NCI-H187 (cell line): ENCODE measurements at places on chromosomes 4 and X.

DNA sequence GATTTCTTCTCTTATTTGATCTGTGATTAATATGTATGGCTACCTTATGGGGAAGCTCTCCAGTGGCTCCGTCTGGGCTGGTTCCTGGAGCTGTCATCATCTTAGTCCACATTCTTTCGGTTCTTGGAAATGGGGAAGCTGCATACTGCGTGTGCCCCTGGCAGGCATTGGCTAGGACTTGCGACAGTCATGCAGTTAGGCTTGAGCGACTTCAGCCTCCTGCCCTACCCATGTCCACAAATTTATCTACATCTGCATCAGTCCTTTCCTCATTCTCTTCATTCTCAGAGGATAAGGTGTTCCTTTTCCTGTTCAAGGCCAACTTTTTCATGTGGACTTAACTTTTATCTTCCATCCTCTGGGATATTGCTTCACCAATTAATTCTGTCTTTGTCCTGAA, 214.2 kb downstream of the RELL1 start:
- DNase-seq = no peak

- DNase-seq = peak; percentile 52
Measured at GRCh38 chr4:80197601-80198440, 518 bp downstream of the PRDM8 start.

GRCh38 chrX:1623691-1624090, 8.8 kb downstream of the ASMT start:
- DNase-seq = no peak

- DNase-seq = no peak
Measured at GRCh38 chr4:18608908-18609533, 587.5 kb upstream of the LCORL start.

- no peak for DNase-seq
Measured at GRCh38 chr4:112210777-112211176, 20.8 kb upstream of the AP1AR start.

DNA sequence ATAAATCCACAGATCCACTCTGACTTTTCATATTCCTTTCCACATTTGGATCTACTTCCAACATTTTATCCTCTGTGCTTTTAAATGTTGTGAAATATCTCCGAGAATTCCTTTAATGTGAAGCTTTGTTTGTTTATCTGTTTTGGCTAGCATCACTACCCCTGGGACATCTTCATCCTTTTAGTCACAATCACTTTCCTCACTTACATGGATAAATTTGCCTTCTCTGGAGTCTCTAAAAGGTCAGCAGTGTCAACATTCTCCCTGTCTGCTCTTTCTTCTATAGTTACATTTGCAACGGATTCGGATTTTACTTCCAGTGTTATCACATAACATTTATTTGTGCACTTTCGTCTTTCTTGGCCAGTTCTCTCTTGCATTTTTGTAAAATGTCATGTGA, 34.2 kb upstream of the LRAT start:
- no peak for DNase-seq

GRCh38 chrX:31497086-31497485, 425.2 kb upstream of the FTHL17 start:
- no peak for DNase-seq

DNA sequence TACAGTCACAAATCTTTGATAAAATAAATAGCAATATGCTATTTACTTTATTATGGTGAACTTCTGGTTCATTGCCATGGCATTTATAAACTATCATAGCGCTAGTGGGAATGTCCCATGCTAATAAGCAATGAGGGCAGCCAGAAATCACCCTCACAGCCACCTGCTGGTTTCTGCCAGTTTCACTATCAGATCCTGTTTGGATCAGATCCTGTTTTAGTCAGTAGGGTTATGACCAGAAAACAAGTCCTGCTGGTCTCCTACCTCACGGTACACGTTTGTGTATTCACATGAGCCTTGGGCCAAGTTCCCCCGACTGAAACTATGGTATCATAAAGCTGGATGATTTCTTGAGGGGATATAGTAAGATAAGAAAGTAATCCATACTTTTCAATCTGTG, 17.7 kb downstream of the FOXR2 start:
- DNase-seq = no peak

- DNase-seq = no peak
Measured at GRCh38 chrX:69018416-69019072, 146.7 kb downstream of the PJA1 start.

DNA sequence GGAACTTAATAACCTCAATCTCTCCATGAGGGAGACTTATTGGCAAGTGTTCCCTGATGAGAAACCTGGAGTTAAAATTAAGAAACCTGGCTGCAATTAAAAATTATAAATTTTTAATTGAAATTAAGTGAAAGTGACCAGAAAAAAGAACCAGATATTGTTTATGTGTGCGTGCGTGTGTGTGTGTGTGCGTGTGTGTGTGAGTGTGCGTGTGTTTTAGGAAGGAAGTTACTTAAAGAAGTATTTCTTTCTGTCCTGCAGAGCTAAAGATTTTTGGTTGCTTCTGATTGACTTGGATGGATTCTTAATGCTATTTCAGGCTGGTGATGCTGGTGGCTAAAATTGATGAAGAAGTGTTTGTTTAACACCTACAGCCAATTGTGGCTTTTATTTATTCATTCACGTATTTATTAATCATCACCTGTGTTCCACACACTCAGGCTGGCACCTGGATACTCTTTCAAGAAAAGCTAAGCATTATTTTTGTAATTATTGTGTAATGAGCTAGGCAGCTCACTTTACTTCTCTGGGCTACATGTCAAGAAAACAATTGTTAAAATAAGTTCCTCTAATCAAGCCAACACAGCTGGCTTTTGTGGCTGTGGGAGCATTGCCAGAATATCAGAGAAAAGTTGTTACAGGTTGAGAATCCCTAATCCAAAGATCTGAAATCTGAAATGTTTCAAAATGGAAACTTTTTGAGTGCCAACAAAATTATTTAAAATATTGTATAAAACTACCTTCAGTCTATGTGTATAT, 68.5 kb downstream of the CEP44 start:
- no peak for DNase-seq

DNA sequence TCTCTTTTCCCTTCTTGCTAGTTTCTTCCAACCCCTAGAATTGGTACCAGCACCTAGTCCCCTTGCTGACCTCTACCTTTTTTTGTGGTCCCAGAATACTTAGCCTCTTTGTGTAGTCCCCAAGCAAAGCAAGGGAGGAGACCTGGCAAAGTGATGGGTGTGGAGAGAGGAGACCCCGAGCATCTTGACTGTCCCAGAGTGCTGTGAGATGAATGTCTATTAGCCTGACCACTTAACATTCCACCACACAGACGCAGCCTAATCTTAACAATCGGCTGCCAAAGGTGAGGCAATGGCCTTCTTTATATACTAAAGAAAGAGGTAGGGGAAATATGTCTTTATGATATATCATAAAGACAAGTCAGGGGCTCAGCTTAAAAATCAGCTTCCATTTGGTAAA, 55.9 kb downstream of the TRIM2 start:
- no peak for DNase-seq

GRCh38 chrX:50905334-50905733, 5.2 kb upstream of the BMP15 start:
- DNase-seq = no peak

DNA sequence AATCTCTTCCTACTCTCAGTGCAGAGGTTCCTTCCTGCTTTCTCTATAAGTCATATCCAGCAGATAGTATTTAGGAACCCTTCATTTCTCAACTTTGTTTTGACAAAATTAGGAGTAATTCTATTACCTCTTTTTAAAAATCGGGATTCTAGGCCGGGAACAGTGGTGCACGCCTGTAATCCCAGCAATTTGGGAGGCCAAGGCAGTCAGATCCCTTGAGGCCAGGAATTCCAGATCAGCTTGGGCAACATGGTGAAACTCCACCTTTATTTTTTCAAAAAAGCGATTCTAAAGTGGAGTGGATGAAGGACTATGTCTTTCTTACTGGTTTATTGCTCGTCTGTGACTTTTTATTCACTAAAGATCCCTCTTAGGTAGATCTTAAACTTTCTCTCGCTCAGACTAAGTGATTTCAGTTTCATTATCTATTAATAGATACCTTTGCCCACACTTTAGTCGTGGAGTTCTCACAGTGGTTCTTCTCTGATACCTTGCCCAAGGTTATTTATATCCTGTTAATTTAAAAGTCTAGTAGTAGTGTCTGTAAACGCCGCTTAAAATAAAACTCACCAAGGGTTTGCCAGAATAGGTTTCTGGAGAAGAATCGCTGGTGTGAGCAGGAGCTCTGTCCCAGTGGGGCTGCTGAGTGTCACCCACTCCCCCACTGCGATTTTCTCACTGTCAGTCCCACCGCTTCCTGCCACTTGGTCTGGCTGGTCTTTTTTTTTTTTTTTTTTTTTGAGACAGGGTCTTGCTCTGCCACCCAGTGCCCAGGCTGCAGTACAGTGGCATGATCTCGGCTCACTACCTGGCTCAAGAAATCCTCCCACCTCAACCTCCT, 27.0 kb upstream of the TMEM131L start:
- no peak for DNase-seq

DNA sequence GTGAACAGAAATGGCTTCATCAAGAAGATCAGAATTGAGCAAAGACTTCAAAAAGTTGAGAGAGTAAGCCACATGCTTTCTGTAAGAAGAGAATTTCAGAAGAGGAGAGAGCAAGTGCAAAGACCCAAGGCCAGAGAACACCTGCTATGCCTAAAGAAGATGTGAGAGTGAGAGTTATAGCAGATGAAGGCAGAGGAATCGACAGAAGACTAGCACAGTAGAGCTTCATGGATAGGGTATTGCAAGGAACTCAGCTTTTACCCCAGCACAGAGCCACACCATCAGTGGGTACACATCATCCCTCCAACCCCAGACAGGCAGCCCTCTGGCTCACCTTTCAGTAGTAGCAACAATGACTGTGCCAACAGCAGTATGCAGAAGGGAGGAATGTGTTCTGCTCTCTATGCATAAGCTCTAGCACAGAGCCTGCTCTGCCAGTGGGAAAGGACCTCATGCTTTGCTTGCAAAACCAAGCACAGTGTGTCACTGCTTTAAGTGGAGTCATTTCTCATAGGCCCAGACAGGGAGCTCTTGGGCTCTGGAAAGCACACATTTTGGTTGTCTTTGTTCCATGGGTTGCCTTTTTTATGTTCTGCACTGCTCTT, 318.6 kb downstream of the NAF1 start:
- DNase-seq = no peak

GRCh38 chr4:5976921-5977320, 41.3 kb downstream of the C4orf50 start:
- no peak for DNase-seq

DNA sequence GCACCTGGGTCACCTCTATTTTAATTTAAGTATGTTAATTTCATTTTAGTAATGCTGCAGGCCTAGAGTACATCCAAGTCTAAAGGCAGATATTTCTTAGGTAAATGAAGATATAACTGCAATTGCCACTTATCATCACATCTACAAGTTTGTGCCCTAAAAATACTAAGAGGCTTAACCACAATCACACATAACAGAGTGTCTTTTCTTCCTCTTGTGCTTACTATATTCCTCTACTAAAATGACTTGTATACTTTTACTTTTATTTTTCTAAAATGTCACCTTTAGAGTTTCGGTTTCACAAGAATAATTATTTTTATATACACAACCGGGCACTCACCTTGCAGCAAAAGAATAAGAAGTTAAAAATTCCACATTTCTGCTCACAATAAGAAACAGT, 77.9 kb downstream of the EFHC2 start:
- DNase-seq = no peak

DNA sequence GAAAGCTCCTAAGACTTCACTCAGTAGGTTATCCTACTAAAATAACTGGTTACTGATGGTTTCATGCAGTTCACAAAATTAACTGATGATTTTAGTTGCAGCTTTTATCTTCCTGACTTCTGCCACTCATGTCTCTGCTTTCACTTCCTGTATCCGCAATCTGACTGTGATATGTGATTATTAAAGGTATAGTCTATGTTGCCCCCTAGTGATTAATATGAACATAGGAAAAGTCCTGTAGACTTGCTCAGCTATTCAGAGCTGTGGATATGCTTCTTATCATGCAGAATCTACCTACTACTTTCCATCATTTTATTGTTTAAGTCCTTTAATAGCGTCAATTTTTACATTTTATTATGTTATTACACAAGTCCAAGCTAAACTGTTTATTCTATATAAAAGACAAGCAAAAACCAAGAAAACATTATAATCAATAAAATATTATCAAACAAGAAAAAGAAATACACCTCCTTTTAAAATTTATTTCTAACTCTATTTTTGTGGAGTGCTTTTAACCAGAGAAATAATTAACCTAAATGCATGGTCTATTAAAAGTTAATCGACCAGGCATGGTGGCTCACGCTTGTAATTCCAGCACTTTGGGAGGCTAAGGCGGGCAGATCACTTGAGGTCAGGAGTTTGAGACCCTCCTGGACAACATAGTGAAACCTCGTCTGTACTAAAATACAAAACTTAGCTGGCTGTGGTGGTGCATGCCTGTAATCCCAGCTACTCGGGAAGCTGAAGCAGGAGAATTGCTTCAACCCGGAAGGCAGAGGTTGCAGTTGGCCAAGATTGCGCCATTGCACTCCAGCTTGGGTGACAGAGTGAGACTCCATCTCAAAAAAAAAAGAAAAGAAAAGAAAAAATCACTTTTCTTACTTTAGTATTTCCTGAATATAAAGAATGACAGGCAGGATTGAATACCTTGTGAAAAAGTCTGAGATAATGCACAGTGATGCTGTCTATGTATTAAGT, 40.4 kb upstream of the TLR2 start:
- no peak for DNase-seq

DNA sequence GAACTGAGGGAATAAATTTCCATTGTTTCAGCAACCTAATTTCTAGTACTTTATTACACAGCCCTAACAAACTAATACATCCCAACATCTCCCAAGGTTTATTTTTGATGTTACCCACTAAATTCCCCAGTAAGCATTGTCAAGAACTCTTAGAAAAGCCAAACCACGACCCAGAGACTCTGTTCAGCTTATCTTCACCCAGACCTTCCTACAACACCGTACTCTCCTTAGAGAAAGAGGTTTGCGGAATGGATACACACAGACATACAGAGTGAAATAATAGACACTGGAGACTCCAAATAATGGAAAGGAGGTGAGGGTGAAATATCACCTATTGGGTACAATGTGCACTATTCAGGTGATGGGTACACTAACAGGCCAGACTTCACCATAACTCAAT, 75.6 kb downstream of the LRBA start:
- DNase-seq = no peak

GRCh38 chrX:113400193-113400704, 559.6 kb upstream of the AMOT start:
- no peak for DNase-seq

GRCh38 chr4:25402521-25402920, 25.5 kb downstream of the ANAPC4 start:
- no peak for DNase-seq

- DNase-seq = no peak
Measured at GRCh38 chr4:148057984-148058859, 326.3 kb downstream of the ARHGAP10 start.
